ENCODE measurements at places on chromosomes 16 and 17.

DNA sequence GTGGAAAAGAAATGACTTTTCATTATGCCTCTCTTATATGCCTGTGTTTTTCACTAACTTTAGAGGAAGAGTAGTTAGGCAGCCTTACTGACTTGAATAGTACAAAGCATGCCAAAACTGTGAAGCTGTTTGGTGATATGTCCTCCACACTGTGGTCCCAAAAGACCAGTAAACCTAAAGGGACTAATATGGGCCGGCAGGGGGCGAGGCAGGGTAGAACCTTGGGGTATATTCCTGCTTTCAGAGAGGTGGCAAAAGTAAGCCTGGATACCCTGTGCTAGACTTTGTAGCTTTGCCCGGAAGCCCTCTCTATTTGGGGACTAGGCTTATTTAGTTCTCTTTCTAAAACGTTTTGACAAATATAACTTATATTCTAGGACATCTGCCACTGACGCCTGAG, 36.5 kb upstream of the VWA3A start:
- DNase-seq = peak; percentile 58

GRCh38 chr17:58005031-58005727, 1.9 kb downstream of the SRSF1 start:
- no peak for DNase-seq

DNA sequence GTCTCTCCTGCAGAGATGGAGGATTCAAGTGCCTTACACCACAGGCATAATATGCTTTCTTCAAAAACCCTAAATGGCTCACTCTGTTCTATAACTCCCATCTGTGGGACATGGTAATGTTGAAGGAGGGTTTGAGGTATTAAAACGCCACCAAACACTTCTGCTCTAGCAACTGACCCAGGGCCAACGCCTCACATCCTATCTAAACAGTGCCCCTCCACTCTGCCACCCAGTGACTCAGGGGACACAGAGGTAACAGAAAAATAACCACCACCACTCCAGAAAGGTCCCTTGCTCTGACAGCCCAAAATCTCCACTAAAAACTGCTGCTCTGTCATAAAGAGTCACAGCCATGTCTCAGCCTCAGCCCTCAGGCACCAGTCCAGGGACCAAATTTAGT, 17.7 kb downstream of the NPRL3 start:
- no peak for DNase-seq

DNA sequence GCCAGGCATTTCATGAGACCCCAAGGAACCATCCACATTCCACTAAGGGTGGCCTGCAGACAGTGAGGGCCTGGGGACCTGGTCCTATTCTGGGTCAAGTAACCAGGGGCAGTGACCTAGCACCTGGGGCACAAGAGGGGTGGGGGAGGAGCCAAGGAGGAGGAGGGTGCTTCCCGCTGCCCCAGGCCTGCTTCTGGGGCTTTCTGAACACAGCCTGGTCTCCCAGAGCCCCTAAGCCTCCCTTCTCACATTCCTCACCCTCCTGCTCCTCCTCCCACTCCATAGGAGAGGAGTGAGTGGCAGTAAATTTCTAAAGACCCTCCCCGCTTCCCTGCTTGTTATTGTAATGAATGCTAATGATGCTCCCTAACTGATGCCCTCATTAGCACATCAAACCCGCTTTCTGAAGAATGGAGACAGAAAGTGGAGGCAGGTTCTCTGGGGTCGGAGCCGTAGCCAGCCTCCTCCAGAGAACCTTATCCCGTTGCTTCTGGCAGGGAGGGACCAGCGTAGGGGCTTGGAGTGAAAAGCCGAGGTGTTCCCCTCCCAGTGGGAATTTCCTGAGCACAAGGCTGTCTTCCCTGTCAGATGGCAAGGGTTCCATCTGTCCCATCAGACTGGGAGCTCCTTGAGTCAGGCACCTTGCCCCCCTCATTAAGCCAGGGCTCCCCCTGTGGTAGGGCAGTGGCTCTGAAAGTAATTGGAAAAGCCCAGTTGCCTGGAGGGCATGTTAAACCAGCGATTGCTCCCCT, 3.7 kb upstream of the SRCIN1 start:
- peak; percentile 99 for DNase-seq
